Effector CD8-positive, alpha-beta T cell (primary cell): ENCODE measurements at places on chromosomes 7 and 10.

DNA sequence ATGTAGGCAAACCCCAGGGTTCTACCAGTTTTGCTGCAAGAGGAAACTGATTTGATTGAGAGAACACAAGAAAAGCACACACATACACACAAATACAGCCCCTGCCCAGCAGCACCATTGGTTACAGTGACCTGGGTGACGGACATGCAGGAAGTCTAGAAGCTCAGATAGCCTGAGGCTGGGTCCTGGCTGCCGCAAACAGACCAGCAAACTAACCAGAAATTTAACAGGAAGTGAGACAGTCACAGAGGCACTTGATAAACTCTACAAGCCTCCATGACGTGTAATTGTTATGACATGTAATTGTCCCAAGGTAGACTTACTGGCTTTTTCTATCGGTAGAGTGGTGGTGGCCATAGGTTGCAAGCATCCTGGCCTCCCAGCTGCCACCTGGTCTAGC, 58.9 kb downstream of the PRKAR2B start:
- DNase-seq = no peak

DNA sequence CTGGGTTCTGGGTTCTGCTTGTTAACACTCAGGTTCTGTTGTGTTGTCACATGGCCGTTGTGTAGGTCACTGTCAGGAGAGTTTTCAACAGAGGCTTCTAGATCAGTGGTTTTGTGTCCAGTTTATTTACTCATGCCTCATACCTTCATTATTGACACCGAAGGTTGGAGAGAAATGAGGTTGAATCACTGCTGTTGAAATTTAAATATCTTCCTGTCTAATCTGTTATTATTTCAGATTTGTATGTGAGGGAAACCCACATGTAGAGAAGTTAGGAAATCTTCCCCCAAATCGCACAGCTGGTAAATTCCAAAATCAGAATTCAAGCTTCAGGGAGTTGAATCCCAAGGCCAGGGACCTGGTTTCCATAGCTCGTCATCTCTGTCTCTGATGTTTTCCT, 28.3 kb upstream of the KLF6 start:
- no peak for DNase-seq

DNA sequence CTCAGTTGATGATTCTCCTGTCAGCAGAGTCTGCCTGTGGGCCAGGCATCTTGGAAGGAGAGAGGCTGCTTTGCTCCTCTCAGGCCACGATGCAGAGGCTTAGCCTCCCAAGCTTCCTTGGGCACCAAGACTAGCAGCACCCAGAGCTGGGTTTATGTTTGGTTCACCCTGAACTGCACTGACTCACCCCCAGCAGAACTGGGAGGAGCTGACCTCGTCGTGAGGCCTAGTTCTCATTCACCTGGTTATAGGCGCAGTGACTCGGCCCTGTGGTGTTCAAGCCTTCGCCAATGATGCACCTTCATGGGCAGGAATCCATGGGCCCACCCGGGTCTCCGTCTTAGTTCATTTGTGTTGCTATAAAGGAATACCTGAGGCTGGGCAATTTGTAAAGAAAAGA, 122.0 kb upstream of the ZNF438 start:
- DNase-seq = no peak

GRCh38 chr7:140752533-140752932, 56.0 kb downstream of the NDUFB2 start:
- no peak for DNase-seq

- DNase-seq = no peak
Measured at GRCh38 chr7:122304319-122304975, at the start of gene FEZF1. TSS of gene FEZF1 (minus strand) at chr7:122304750. CDS start at chr7:122304437, 313 bp downstream.

GRCh38 chr10:26448706-26449435, 10.7 kb downstream of the APBB1IP start:
- peak; percentile 56 for DNase-seq

DNA sequence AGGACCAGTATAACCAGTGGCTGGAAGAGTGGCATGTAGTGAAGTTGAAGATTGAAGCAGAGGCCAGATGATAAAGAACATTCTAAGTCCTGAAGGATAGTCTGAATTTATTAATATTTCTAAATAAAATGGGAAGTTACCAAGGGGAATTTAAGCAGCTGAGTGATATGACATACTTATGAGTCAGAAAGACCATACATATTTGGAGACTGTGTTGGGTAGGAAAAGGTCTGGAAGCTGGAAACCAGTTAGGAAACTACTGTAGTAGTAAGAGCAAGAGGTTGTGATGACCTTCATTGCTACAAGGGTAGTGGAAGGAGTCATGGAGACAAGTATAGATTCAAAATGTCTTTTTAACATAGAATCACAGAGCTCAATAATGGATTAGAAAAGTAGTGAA, 752.3 kb downstream of the SUGCT start:
- no peak for DNase-seq

DNA sequence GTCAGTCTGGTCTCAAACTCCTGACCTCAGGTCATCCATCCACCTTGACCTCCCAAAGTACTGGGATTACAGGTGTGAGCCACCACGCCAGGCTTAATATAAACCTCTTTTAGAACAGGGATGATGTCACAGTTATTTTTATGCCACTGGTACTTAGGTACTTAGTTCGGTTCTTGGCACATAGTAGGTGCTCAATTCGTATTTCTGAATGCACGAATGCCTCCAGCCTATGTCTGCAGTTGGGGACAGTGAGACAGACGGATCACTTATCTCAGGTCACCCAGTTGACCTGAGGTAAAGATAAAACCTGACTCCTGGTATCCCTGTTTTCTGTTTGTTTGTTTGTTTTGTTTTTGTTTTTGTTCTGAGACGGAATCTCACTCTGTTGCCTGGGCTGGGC, 6.1 kb upstream of the NAT16 start:
- no peak for DNase-seq

GRCh38 chr7:94129443-94130140, 125.4 kb upstream of the BET1 start:
- no peak for DNase-seq

GRCh38 chr10:2020836-2021235, 283.5 kb upstream of the ADARB2 start:
- no peak for DNase-seq

DNA sequence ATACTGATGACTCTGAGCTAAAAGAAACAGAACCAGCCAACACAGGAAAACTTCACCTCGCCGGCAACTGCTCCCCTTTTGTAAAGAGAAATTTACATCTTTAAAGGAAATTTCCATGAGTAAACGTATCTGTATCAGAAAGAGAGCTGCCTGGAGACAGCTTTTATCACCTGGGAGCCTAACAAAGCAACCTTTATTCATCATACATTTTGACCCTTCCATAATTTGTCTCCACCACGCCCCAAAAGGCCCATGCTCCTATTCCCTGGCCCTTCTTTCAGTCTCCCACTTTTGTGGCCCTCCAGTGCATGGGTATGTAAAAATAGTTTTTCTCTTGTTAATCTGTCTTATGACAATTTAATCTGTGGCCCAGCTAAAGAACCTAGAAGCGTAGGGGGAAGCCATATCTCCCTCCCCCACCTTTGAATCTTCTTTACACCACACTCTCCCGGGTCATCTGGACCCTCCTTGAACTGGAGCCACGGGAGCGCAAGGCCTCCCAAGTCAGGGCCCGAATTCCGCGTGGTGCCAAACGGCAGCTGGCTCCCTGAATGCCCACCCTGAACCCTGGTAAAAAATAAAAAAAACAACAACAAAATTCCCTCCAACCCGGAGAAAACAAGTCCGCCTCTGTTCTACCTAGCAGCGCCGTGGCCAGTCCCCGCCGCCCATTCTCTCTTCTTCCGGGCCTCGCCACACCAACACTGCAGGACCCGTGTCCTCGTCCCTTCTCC, 15.4 kb upstream of the FKBP9 start:
- no peak for DNase-seq

GRCh38 chr10:2874963-2875362, 192.4 kb upstream of the PFKP start:
- DNase-seq = no peak

DNA sequence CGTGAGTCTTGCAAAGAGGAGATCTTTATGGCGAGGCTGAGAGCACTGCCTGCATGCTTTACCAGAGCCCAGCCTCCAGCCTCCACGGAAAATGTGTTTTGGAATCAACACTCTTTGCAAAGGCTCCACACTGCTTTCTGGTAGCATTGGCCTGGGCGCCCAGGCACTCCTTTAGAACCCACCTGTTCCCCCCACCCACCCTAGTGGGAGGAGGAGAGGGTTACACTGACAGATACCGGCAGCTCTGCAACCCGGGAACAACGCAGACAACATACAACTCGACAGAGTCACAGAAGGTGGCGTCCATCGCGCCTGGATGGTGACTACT, 5.5 kb upstream of the MNX1 start:
- DNase-seq = no peak

DNA sequence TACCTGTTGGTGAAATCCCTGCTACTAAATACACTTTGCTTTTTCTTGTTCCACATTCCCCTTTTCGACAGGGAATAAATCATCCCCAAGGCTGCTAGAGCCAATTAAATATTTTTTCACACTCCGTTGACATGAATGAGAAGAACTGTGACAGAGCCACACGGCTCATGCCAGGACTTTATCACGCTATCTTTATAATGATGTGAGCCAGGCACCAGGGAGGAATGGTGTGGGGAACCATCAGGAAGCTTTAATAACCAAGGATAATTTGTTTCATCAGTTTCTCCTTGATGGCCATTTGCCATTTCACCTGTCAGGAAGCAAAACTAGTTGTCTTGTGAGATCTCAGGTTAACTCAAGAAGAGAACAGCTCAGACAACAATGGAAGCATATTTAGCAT, 193.0 kb upstream of the C7orf33 start:
- DNase-seq = no peak

DNA sequence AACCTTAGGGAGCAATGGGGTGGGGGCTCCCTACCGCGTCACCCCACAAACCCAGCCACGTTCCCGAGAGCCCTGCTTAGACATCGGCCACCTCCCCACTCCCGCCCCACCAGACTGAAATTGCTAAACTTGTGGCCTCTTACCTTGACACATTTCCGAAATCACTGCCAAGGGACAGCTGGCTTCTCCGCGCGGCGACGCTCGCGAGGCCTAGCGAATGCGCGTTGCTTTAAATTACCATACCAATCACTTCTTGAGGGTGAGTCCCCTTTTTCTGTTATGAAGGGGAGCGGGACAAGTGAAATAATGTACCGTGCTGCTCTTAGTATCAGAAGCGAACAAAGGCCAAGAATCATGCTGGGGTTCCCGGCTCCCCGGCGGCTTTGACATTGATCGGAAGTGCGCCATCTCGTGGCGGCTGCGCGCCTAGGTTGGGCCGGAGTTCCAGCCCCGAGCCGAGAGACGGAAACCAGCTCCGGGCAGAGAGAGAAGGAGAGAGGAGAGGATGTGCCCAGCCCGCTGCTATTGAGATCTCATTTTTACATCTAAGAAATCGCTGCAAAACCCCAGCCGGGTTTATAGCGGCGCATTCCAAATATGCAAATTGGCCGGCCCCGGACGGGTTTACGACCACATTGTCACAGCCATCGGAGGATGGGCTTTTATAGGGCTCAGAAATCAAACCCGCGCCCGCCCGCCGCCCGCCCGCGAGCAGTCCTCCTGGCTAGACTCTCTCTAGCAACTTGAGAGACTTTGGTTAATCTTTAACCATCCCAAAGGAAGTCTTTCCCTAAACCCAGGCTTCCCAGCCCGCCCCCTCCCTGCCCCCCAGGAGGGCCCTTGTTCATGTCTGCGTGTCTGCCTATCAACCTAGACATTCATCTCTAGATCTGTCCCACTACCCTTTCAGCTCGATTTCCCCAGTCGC, 5.3 kb downstream of the HOXA11 start:
- DNase-seq = peak; percentile 46

DNA sequence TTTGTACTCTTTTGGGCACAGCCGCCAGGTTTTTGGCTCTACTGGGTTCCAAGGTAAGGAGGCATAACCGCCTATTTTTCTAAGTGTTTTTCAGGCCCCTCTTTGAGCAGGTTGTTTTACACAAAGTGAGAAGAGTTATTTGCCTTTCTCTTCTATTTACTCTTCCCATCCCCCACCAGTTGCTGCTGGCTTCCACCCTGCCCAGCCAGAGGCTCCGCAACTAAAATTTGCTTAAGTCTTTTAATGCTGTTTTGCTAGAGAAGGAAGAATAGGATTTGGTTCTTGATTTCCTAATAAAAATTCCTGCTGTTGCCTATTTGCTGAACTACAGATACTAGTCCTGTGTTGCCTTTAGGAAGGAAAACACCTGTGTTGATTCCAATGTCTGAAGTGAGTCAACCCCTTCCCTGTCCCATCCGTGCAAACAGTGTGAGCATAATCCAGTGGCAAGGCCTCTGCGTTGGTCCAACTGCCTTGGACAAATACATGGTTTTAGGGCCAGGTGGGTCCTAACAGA, 1.9 kb downstream of the PLA2G12B start:
- DNase-seq = no peak

DNA sequence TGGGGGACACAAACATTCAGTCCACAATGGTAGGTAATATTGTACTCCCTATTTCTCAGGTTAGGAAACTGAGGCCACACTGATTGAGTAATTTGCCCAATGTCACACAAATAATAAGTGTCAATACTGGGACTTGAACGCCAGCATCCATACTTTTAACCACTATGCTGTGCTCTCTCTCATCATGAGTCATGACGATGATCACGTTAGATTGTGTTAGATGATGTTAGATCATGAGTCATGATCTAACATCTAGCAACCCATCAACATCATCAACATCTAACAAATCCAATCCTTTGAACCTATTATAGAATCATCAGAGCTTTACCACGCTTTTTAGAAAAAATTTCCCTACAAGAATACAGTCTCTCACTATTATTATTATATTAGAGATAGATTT, 28.1 kb upstream of the HERPUD2 start:
- DNase-seq = no peak

DNA sequence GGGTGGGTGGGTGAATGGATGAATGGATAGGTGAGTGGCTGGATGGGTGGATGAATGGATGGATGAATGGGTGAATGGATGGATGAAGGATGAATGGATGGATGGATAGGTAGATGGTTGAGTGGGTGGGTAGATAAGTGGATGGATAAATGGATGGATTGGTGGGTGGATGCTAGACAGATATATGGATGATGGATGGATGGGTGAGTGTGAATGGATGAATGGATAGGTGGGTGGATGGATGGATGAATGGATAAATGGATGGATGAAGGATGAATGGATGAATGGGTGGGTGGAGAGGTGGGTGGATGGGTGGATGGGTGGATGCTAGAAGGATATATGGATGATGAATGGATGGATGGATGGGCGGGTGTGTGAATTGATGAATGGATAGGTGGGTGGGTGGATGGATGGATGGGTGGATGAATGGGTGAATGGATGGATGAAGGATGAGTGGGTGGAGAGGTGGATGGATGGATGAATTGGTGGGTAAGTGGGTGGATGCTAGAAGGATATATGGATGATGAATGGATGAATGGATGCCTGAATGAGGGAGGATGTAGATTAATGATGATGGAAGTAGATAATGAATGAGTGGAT, 20.4 kb downstream of the ELFN1 start:
- DNase-seq = no peak

- no peak for DNase-seq
Measured at GRCh38 chr10:131731780-131732630, 168.8 kb upstream of the PPP2R2D start.
